ENCODE measurements at places on chromosomes 1 and 21. TPM values are rescaled to one million over a fixed set of nuclear protein-coding genes. Genes with fewer than 3 reads are reported as not detected.

AMPD2 gene
- total RNA-seq: 90.4 TPM

DNA sequence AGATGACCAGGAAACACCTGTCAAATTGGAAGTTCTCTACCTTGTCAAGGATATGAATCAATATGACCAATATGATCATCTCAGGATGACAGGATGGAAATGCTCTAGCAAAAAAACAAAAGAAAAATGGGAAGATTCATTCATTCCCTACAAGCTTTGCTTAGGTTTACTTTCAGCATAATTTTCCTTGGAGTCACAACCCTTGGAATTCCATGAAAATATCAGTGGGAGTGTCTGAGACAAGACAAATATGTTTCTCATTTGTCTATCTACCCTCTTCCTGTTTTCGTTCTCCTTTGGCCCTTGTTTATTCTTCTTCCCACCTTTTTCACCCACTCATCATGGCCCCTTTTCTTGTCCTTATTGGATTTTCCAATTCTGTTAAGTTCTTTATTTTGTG lies 50.6 kb downstream of the COLGALT2 start:
- H3K27ac ChIP-seq: no peak overlapping the region
- no peak overlapping the region for H3K4me3 ChIP-seq
- no peaks in the 10 kb centered on the region for H3K27me3 ChIP-seq
- DNase-seq: no peak

GRCh38 chr1:201535046-201535918 lies 3.6 kb upstream of the NAV1 start:
- DNase-seq: no peak
- H3K4me3 ChIP-seq: no peak overlapping the region
- H3K36me3 ChIP-seq: peaks cover 3% of the 10 kb centered on the region
- H3K27me3 ChIP-seq: peaks cover 43% of the 10 kb centered on the region

RGS5 gene
- 3.1 TPM for total RNA-seq

RIPPLY3 gene
- total RNA-seq: 0.14 TPM

RNASEL gene
- 6.5 TPM for total RNA-seq

DNA sequence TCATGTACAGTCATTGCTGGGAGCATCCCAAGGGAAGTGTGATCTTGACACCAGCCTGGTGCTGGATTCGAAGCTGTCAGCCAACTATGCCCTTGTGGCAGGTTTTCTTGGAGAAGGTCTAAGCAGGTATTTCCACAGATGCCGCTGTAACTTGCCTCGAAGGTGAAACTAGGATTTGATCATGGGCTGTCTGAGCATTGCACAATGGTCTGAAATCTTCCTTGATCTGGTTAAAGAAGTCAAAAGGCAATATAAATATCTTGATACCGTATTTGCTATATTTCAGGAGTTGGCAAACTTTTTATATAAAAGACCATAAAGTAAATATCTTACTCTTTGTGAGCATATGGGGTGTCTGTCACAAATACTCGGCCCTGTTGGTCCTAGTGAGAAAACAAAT lies 206.8 kb downstream of the LYPLAL1 start:
- H3K27me3 ChIP-seq: peaks cover 2% of the 10 kb centered on the region
- no peak for DNase-seq
- no peaks in the 10 kb centered on the region for H3K4me1 ChIP-seq
- no peak overlapping the region for H3K4me3 ChIP-seq
- no peaks in the 10 kb centered on the region for H3K36me3 ChIP-seq

GRCh38 chr1:191065771-191066170 lies 588.1 kb upstream of the BRINP3 start:
- H3K27me3 ChIP-seq: no peaks in the 10 kb centered on the region
- no peaks in the 10 kb centered on the region for H3K36me3 ChIP-seq
- DNase-seq: no peak

CRNN gene
- not detected for total RNA-seq

- H3K4me3 ChIP-seq: no peak overlapping the region
- DNase-seq: peak; percentile 77
- peaks cover 22% of the 10 kb centered on the region for H3K27me3 ChIP-seq
- peaks cover 3% of the 10 kb centered on the region for H3K36me3 ChIP-seq
- no peak overlapping the region for H3K27ac ChIP-seq
These were observed 4.1 kb upstream of the TFAP2E start for GRCh38 chr1:35568975-35569395.

DNA sequence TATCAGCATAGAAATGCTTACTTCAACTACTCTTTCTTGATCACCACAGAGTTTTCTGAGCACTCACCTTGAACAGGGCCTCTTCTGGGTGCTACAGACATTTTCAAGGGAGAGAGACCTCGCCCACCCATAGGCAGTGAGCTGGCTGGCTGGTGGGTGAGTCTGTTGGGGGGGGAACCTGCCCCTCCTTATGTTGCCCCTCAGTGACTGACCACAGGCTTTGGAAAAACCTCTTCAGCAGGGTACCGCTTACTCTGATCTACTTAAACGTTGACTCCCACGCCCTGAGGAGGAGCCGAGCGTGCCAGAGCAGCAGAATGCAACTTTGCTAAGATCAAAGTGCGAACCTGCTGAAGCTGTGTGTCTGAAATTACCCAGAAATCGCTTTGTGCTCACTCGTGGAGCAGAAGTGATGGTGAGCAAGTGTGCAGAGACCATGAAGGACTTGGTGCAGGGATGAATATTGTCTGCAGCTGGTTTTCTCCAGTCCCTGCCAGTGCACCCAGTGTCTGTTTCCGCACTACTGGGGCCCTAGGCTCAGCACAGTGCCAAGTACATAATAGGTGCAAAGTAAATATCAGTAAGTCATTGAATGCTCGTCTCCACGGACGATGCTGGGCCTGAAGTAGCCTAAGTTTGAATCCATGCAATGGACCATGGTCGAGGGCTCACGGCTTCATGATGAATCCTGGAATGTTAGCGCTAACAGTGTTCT lies 158.7 kb upstream of the IRF2BP2 start:
- H3K27ac ChIP-seq: peak overlapping the region; percentile 31
- peaks cover 44% of the 10 kb centered on the region for H3K4me1 ChIP-seq
- no peaks in the 10 kb centered on the region for H3K27me3 ChIP-seq
- peaks cover 2% of the 10 kb centered on the region for H3K36me3 ChIP-seq
- H3K4me3 ChIP-seq: no peak overlapping the region

OR2T33 gene
- not detected for total RNA-seq

GRCh38 chr1:45275054-45275453 lies 51.6 kb upstream of the HPDL start:
- no peak overlapping the region for H3K27ac ChIP-seq
- no peak overlapping the region for H3K4me3 ChIP-seq
- no peaks in the 10 kb centered on the region for H3K4me1 ChIP-seq
- peaks cover 6% of the 10 kb centered on the region for H3K27me3 ChIP-seq
- DNase-seq: no peak
- peaks cover 5% of the 10 kb centered on the region for H3K36me3 ChIP-seq

LRRC38 gene
- total RNA-seq: not detected

DNA sequence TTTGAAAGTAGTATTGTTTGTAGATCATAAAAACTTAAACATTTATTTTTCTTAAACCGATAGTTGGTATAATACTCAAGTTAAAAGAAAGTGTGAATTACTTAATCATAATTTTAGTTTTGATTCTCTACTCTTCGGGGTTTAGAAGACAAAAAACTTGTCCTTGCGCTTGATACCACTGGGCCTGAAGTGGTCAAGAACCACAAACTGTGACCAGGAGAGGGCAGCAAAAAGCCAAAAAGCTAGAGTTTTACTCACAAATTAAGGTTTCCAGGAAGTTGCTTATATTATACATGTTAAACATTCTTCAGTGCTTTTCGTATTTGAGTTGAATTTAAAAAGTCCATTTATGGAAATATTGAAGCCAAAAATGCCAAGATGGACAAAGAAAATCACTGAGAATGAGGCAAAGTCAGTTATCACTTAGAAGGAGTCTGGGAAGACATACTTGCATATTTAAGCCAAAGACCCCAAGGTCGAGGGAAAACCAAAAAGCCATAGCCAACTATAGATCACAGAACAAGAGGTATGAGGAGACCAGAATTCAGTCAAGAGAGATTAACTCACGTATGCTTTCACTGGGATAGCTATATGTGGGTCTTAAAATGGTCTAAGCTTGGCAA lies 34.2 kb downstream of the EFCAB7 start:
- H3K36me3 ChIP-seq: peaks cover 2% of the 10 kb centered on the region
- H3K27ac ChIP-seq: no peak overlapping the region
- H3K4me1 ChIP-seq: peaks cover 4% of the 10 kb centered on the region
- DNase-seq: peak; percentile 42
- no peaks in the 10 kb centered on the region for H3K27me3 ChIP-seq
- H3K4me3 ChIP-seq: no peak overlapping the region

GRCh38 chr1:17875171-17875881 lies 120.2 kb downstream of the ACTL8 start:
- H3K4me1 ChIP-seq: no peaks in the 10 kb centered on the region
- no peak for DNase-seq
- no peak overlapping the region for H3K27ac ChIP-seq
- no peaks in the 10 kb centered on the region for H3K27me3 ChIP-seq

DNA sequence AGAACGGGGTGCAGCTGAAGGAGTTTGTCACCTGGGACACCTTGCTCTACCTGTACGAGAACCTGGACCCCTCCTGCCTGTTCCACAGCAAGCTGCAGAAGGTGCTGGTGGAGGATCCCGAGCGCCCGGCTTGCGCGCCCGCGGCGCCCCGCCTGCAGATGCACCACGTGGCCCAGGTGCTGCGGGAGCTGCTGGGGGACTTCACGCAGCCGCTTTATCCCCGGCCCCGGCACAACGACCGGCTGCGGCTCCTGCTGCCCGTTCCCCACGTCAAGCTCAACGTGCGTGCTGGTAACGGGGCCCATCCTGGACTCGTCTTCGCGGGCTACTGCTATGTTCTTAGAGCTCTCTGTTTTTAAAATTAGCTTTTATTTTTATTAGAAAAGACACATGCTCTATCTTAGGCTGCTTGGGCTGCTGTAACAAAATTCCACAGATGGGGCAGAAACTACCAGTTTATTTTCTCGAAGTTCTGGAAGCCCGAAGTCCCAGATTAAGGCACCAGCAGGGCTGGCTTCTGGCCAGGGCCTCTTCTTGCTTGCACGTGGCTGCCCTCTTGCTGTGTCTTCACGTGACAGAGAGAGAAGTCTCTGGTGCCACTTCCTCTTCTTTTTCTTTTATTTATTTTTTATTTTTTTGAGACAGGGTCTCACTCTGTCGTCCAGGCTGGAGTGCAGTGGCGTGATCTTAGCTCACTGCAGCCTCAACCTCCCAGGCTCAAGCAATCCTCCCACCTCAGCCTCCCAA lies 38.1 kb downstream of the TRPM2 start:
- peaks cover 16% of the 10 kb centered on the region for H3K36me3 ChIP-seq
- H3K27ac ChIP-seq: no peak overlapping the region
- H3K4me3 ChIP-seq: no peak overlapping the region
- peaks cover 2% of the 10 kb centered on the region for H3K27me3 ChIP-seq

DNA sequence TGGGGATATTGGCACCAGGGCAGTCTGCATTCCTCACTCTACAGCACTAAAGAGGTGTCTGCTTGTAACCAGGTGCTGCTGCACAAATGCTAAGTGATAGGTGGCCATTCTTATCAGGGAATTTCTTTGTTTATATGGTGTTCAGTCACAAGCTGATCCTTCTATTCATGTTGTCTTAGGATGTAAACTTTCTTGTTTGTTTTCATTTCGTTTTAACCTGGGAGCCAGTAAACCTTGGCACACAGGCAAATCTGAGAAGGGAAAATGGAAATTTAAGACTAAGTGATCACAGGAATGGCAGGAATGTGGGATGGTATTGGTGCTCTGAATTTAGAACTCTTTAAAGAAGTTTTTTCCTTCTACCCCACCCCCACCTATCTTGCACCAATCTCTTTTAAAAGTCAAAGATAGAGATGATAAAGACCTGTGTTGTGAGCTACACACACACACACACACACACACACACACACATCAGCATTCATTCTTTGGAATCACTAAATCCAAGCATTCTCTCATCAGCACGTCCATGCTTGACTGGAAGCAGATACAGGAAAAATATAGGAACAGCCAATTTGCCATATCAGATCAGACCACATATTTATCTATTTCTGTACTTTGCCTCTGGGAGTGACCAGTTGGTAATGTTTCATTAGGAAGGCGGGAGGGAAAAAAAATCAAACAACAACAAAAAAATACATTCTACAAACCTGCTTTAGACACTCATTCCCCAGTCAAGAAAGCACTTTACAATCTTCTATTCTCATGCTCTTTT lies 451.4 kb upstream of the ADGRL2 start:
- no peak overlapping the region for H3K27ac ChIP-seq
- no peaks in the 10 kb centered on the region for H3K27me3 ChIP-seq
- H3K36me3 ChIP-seq: no peaks in the 10 kb centered on the region
- H3K4me1 ChIP-seq: no peaks in the 10 kb centered on the region
- DNase-seq: no peak

S100A14 gene
- total RNA-seq: not detected

DNA sequence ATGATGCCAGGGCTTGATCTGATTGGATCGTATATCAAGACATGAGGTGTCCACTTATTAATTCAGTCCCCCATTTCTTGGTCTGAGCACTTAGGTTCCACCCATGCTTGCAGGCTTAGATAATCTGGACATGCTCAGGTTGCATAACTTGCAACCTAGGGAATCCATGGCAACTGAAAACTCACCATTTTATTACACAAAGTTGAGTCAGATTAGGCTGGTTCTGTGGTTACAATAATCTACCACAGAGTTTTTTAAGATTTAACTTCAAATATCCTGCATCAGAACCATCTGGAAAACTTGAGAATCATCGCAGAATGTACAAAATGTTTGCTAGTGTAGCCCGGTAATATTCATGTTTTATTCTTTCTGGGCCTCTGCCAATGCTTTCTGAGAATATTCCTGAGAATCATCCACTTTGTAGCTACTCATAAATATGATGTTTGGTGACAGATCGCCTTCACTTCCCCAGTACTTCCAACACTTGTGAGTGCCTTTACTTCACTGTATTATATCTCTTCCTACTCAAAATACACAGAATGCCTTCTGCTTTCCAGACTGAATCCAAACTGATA lies 707.2 kb upstream of the ADAMTS5 start:
- no peaks in the 10 kb centered on the region for H3K27me3 ChIP-seq
- DNase-seq: no peak
- no peaks in the 10 kb centered on the region for H3K36me3 ChIP-seq
- H3K4me1 ChIP-seq: no peaks in the 10 kb centered on the region
- H3K4me3 ChIP-seq: no peak overlapping the region

DNA sequence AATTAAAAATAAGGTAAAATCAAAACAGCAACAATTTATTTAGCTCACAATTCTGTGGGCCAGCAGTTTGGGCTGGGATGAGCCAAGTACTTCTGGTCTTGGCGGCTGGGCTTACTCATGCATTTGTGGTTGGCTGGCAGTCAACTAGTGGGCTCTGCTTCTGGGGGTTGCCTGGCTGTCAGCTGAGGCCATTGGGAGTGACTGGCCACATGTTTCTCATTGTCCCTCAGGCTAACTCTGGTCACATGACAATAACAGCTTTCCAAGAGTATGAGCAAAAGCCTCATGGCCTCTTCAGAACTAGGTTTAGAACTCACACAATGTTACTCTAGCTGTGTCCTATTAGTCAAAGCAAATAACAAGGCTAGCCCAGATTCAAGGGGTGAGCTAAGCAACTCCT lies 15.6 kb upstream of the CHIA start:
- H3K27me3 ChIP-seq: peaks cover 28% of the 10 kb centered on the region
- peaks cover 34% of the 10 kb centered on the region for H3K4me1 ChIP-seq
- peak overlapping the region; percentile 74 for H3K27ac ChIP-seq
- peak; percentile 72 for DNase-seq

GRCh38 chr1:197685785-197686184 lies 89.5 kb downstream of the DENND1B start:
- no peak overlapping the region for H3K27ac ChIP-seq
- peaks cover 36% of the 10 kb centered on the region for H3K36me3 ChIP-seq
- no peak for DNase-seq
- H3K4me1 ChIP-seq: peaks cover 9% of the 10 kb centered on the region
- no peaks in the 10 kb centered on the region for H3K27me3 ChIP-seq
- no peak overlapping the region for H3K4me3 ChIP-seq

C8A gene
- total RNA-seq: not detected

GRCh38 chr1:44326024-44326701 lies 28.9 kb downstream of the ERI3 start:
- H3K27ac ChIP-seq: no peak overlapping the region
- no peaks in the 10 kb centered on the region for H3K36me3 ChIP-seq
- H3K4me3 ChIP-seq: no peak overlapping the region
